ENCODE measurements at places on chromosomes 16 and 17.

- no peak for DNase-seq
These were observed 9.4 kb downstream of the CETP start for GRCh38 chr16:56970934-56971767.

DNA sequence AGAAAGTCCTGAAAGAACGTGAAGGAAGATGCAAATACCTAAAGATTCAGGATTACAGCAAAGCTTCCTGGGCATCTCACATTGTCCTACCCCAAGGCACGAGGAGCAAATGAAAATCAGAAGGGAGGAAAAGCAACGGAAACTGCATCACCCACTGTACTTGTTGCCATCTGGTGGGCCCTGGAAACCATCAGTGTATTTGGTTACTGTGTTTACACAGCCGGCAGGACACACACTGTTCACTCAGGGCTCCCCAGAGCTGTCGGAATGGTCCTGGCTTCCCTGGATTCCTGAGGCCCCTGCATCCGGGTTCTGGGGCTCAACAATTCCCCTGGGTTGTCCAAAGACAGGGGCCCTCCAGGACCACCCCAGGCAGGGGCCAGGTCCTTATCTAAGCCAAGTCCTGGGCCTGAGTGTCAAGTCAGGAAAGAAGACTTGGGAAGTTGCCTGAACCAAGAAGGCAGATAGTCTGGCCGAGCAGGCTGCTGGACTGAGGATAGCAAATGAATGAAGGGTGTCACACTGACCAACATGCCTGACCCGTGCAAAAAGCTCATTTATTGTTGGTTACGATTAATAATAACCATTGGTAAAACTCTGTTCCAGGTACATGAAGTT lies 52.8 kb downstream of the SOX9 start:
- no peak for DNase-seq

DNA sequence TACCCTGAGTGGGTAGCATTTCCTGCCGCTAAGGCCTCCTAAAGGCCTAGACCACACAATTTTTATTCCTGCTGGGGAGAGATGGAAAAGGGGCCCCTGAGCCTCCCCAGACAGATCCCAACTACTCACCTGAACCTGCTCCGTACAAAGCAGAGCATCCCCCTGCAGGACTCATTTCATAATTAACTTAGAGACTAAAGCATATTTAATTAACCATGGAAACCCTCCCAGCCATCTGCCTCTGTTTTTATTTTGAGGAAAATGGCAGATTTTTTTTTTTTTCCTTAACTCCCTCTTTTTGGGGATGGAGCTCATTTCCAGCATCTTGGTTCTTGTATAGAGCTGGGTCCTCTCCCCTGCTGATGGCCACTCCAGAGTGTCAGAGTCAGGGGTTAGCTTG lies 96.5 kb upstream of the CRHR1 start:
- DNase-seq: no peak

DNA sequence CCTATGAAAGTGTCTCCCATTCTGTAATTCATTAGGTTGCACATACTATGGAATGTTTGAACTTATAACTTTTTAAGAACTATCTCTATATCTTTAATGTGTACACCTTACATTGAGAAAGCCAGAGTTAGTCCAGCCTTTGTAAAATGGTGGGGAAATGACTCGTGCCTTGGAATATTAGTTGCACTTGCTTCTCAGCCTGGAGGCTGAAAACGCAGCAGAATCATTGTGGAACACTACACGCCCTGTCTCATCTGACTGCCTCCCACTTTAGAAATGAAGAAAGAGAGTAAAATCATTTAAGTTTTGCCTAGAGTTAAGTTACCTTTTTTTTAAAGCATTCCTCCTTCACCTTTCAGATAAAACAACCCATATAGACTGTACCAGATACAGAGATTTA lies 90.7 kb upstream of the WSB1 start:
- no peak for DNase-seq

GRCh38 chr16:89325861-89326471 lies 108.5 kb downstream of the ZNF778 start:
- peak; percentile 90 for DNase-seq

GRCh38 chr17:68955181-68955841 lies at the start of gene ABCA8:
Gene ABCA8 (minus strand): TSS chr17:68955392. CDS start chr17:68942034, 13,358 bp downstream.
- DNase-seq: no peak

DNA sequence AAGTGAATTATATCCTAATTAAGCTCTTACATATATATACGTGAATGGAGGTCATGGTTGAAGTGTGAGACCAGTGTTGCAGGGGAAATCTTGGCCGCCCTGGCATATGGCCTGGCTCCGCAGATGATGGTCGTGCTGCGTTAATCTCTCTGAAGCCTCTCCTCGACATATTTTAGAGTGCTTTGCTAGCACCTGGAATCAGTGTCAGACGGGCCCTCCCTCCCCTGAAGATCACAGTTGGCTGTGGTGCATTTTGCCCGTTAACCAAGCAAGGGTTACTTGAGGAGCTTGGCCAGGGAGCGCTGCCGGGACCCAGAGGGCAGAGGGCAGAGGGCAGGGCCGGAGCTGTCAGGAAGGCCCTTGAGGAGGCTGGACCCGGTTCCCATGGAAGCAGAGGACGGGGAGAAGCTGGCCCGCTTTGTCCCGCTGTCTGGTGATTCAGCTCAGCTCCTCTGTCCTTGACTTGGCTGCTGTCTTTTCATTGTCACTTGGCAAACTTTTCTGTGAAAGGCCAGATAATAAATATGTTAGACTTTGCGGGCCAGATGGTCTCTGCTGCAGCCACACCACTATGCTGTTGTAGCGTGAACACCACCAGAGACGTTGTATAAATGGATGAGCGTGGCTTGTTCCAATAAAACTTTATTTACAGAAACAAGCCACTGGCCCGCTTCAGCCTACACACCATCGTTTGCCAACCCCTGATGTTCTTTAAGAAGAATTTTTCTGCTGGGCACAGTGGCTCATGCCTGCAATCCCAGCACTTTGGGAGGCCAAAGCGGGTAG lies 32.3 kb downstream of the CIBAR2 start:
- no peak for DNase-seq

DNA sequence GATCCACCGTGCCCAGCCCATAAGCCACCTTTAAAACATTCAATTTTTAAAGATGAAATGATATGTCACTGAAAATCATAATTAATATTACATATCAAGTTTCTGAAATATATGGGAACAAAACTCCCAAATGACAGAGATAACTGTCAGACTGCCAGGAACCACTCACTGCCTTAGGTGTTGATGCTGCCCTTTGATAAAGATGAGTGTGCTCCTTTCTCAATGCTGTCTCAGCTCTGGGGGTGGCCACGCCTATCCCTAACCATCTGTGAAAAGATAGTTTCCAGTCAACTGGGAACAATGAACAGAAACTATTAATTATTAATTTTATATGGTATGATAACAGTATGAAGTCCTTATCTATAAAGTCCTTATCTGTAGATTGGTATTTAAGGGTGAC lies 177.7 kb downstream of the MYO1D start:
- DNase-seq: peak; percentile 36

GRCh38 chr16:17469011-17469740 lies 1.6 kb downstream of the XYLT1 start:
- no peak for DNase-seq

- DNase-seq: no peak
These were observed 47.4 kb upstream of the ZFHX3 start for GRCh38 chr16:73095142-73095820.

GRCh38 chr17:71460943-71461342 lies 659.9 kb upstream of the SOX9 start:
- DNase-seq: no peak

DNA sequence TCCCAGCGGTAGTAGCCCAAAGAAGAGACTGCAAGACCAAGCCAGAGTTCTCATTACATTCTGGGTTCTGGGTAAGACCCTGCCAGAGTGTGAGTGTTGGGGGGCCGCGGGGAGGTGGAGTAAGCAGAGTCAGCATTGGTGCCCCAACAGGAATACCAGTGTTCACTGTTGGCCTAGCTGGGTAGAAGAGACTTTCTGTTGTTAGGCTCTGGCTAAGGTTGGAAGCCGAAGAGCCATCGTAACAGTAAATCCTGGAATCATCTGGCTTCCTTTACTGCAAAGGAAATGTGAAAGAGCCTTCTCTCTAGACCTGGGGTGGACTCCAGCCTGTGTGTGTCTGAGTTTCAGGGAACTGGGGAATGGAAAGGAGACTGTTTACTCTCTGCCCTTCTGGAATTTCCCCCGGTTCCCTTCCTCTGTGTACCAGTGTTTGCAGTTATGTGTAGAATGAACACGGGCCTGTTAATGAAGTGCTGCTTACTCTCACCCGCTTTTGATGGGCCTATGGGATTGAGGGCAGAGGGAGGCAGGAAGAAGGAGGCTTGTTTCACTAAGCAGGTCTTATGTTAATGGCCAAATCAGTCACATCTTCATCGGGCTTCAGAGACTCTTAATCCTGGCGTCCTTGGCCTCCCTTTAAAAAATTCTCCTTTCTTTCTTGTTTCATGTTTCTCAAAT lies 68.5 kb downstream of the WWP2 start:
- DNase-seq: no peak

- DNase-seq: no peak
These were observed 3.7 kb upstream of the MYL4 start for GRCh38 chr17:47205419-47205963.

- peak; percentile 68 for DNase-seq
These were observed at the start of gene SBK1 for GRCh38 chr16:28291651-28292626. Gene SBK1 (plus strand): TSS chr16:28292525. CDS start chr16:28317392, 24,867 bp downstream.

- no peak for DNase-seq
These were observed 975.7 kb upstream of the RBFOX1 start for GRCh38 chr16:6356911-6357310.

DNA sequence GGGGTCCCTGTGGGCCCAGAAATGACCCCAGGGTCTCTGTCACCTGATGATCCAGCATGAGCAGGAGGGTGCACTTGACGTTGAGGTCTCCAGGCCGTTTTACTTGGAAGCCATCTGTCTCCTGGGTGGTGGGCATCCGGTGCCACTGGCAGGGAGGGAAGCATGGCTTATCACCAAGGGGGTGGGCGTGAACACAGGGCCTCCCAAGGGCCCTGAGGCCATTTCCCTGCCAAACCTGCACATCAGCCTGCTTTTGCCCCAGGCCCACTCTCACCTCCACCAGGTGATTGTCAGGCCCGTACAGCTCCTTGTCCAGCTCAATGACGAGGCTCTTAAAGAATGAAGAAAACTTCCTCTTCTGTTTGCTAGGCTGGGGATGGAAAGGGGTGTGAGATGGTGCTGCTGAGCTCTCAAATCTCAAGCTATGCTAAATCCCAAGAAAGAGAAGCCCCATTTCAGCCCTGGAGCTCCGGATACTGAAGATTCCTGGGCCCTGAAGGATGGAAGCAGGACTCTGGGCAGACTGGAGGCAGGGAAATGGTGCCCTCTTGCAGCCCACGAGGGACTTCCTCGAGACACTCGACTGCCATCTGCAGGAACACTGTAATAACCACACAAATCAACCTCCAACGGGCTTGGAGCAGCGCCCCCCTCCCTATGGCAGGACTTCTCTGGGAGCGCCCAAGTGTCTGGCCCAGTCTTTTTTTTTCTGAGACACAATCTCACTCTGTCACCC lies 7.1 kb upstream of the FTSJ3 start:
- peak; percentile 91 for DNase-seq

DNA sequence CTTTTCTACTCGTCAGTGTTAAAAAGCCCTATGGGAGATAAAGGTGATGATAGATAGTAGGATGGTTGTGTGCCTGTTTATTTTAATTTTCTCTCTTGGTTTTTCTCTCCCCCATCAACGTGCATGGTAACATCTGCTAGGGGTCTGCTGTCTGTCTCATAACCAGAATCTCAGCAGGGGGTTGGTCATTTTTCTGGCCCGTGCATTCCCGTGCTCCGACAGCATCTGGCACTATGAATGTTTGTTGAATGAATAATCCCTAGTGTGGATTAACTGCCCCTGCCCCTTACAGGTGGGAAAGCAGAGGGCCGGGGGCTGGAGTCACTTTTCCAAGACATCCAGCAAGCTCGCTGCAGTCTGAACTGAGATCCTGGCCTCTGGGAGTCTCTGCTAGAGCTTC lies 6.3 kb downstream of the CA5A start:
- DNase-seq: no peak

- no peak for DNase-seq
These were observed 30.7 kb downstream of the CFAP20 start for GRCh38 chr16:58098207-58099096.

GRCh38 chr17:69179227-69179952 lies 37.7 kb upstream of the ABCA6 start:
- no peak for DNase-seq

- no peak for DNase-seq
These were observed 27.4 kb downstream of the TMEM132E start for GRCh38 chr17:34606763-34607162.

DNA sequence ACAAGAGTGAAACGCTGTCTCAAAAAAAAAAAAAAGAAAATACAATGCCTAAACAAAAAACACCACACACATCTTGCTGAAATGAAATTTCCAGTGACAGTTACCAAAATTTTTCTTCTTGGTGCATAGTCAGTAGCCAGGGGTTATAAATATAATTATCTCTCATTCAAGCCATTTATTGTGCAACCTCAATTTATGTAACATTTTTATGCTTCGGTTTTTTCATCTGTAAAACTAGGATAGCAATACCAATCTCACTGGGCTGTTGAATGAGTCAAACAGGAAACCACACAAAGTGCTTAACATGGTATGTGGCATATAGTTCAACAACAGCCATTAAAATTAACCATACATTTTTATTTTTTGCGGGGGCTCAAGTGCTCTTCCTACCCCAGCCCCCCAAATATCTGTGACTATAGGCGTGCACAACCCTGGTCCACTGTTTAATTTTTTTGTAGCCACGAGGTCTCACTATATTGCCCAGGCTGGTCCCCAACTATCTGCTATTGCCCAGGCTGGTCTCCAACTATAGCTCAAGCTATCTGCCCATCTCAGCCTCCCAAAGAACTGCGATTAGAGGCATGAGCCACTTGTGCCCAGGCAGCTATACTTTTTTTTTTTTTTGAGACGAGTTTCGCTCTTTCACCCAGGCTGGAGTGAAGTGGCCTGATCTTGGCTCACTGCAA lies 2.6 kb downstream of the COG4 start:
- DNase-seq: peak; percentile 40

DNA sequence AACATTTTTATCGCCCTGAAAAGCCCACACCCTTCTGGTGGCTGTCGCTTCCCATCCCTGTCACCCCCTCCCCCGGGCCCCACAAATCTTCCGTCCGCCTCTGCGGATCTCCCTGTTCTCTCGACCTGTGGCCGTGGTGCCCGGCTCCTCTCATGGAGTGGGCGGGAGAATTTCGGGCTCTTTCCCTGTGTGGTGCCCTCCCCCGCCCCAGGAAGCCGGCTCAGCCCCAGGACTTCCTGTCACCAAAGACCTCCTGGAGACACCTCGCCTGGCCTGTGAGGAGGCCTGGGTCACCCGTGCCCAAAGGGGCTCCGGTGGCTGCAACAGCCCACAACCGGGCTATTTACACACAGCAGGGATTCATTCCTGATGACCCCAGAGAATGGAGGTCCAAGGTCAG lies 26.1 kb upstream of the UBE2I start:
- no peak for DNase-seq

- no peak for DNase-seq
These were observed 2.4 kb downstream of the HDAC5 start for GRCh38 chr17:44120851-44121605.

All from erythroblast (primary cell).